ENCODE measurements at places on chromosomes 7 and 10.

- DNase-seq = no peak
Measured at GRCh38 chr7:87471473-87471872, 4.0 kb downstream of the ABCB4 start.

GRCh38 chr7:142703655-142704305, 45.5 kb upstream of the PRSS1 start:
- DNase-seq = no peak

GRCh38 chr7:28581351-28581750, 169.0 kb downstream of the CREB5 start:
- DNase-seq = no peak

DNA sequence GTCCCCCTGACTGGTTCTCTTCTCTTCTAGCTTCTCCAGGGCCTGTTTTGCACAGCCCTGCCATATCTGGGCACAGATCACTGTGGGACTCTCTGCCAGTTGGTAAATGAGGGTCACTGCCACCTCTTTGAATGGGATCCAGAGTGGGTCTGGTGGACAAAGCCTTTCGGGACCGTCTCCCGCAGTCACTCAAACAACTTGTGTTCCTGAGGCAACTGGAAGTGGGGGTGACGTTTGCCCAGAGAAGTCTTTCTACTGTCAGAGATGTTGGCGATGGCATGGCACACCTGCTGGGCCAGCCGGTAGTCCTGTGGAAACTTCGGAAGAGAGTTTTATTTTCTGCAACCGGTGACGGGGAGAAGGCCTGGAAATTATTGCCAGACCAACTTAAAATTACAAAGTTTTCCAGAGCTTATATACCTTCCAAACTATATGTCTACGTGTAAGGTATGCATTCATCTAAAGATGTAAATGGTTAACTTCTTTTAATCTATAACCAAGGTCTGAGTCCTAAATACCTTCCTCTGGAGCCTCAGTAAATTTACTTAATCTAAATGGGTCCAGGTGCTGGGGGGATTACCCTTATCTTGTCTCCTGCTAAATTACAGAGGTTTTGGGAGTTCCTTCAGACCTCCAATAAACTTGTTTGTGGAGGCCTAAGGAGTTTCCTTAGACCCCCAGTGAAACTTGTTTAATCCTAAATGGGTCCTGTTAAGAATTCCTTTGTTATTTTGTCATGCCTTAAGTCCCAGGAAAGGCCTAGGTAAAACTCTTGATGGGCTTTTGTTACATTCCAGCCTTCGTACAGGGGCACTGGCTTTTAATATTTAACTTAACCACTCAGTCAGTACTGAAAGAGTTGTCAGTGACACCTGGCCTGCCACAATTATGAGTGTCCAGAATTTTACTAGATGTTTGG, 94.0 kb downstream of the NPSR1 start:
- DNase-seq = no peak

DNA sequence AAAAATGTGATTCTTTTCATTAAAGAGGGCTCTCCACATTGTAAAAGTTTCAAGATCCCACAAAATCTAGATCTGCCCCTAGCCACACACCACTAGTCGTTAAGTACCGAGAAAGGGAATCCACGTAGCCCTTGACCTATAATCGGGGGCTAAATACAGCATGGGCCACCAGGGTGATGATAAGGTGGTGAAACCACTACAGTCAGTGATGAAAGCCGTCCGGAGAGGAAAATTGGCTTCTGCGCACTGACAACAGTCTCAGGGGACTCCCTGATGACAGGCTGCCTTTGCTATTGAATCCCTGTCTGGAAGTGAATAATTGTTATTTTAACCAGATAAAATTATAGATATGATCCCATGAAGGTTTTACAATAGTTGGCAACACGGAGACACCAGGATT, 4.6 kb downstream of the TECTB start:
- no peak for DNase-seq

DNA sequence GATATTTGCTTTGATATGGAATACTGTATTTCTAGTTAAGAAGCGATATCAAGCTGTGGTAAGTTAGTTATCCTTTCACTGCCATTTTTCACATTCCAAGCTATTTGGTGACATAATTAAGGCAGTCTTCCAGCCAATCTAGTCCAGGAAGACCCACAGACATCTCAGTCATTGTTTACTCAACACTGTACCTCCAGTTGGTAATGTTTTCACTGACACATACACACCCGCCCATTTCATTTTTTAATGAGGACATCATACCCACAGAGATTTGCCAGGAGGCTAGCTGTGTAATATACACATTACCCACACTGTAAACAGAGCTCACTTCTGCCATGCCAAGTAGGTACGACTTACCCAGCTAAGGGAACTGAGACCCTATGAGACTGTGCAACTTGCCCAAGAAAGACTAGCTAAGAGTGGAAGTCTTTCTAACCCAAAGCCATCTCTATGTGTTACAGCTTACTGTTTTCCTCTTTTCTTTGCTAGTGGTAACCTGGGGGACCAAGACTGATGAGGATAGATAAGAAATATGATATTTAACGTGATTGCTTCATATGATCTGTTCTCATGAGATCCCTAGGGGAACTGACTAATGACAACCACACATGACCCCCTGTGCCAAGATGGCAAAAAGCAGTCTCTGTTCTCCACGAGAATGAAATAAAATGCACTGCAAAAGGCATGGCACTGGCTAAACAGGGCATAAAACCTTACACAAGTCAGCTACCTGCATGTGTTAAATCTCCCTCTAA, 179.0 kb downstream of the DGKI start:
- no peak for DNase-seq

- no peak for DNase-seq
Measured at GRCh38 chr10:46542567-46543465, 13.6 kb downstream of the GPRIN2 start.

DNA sequence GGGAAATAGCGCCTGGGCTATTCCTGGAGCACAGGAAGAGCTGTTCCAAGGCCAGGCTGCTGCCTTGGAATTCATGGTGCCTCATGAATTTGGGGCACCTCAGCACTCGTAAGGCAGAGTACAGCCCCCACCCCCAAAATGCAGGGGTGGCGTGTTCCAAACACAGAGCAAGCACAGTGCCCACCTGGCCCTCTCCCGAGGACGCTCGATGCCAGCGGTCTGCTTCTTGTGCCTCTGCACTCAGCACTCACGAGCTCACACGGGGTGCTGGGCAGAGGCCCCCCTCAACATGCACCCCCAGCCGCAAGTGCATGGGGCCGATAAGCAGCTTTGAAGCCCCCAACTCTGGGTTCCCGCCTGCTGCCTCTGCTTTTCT, 60.1 kb downstream of the ZRANB1 start:
- DNase-seq = no peak

GRCh38 chr7:25059576-25059975, 65.5 kb downstream of the CYCS start:
- no peak for DNase-seq

GRCh38 chr7:117774943-117775342, 98.3 kb downstream of the CTTNBP2 start:
- DNase-seq = no peak

DNA sequence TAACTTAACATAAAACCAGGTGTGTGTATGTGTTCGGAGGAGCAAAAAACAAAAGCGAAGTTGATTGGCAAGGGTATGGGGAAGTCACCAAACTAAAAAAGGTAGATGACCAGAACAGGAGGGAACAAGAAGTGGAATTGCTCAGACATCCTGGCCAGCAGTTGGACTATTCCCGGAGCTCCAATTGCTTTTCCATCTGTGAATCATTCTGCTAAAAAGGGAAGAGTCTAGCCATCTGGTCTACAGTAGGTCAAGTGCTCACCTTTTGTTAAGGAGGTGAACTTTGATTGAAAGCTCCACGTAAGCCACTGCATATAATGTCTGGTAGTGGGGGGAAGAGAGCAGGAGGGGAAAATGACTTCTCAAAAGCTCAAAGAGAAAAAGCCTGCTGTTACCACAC, 50.0 kb upstream of the BET1 start:
- DNase-seq = no peak
